ENCODE measurements at places on chromosomes 11 and 22.

- DNase-seq = no peak
These were observed 14.4 kb downstream of the FBLN1 start for GRCh38 chr22:45516923-45517675.

DNA sequence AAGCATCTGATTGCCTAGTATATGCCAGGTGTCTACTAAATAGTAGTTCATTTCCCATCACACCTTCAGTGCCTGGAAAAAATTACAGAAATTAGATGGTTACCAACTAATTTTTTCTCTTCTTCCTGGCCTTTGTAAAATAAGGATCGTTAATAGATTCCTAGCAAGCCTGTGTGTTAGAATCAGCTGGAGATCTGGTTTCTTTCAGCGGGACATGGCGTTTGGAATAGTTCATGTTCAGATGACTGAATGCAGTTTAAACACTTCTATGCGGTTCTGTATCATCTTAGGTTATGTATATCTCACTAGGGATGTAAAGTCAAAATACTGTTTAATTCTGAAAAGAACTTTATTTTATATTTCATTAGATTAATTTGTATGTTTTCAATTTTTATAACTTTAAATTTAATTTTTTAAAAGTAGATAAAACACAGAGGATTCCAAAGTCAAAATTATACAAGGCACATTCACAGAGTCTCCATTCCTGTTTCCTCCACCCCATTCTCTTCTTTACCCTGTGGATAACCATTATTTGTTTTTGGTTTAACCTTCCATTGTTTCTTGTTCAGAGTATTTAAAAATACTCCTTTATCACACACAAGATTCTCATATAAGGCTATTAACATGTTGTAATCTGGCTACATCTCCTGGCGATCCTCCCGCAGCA is 132.8 kb downstream of the ATXN10 start:
- DNase-seq = no peak

DNA sequence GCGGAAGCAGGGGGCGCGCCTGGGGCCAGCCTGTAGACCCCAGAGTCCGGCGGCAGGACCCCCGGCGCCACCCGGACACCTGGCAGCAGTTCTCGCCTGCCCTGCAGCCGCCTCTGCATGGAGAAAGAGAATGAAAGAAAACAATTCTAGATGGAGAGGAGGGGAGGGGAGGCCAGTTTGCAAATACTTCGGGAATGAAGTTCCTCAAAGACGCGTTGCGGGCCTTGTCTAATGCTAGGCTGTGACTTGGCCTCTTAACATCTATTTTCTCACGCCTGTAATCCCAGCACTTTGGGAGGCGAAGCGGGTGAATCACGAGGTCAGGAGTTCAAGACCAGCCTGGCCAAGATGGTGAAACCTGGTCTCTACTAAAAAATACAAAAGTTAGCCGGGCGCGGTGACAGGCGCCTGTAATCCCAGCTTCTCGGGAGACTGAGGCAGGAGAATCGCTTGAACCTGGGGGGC is 2.1 kb upstream of the BARX2 start:
- DNase-seq = no peak

DNA sequence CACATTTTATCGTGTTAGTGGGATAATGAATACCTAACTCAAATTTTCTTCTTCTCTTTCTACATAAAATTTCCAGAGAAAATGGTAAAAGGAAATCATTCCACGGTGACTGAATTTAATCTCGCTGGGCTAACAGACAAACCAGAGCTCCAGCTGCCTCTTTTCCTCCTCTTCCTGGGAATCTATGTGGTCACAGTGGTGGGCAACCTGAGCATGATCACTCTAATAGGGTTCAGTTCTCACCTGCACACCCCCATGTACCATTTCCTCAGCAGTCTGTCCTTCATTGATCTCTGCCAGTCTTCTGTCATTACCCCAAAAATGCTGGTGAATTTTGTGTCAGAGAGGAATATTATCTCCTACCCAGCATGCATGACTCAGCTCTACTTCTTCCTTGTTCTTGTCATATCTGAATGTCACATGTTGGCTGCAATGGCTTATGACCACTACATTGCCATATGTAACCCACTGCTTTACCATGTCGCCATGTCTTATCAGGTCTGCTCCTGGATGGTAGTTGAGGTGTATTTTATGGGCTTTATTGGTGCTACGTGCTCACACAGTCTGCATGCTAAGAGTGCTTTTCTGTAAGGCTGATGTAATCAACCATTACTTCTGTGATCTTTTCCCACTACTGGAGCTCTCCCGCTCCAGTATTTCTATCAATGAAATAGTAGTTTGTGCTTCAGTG is 24.1 kb downstream of the OR10D3 start:
- DNase-seq = no peak

DNA sequence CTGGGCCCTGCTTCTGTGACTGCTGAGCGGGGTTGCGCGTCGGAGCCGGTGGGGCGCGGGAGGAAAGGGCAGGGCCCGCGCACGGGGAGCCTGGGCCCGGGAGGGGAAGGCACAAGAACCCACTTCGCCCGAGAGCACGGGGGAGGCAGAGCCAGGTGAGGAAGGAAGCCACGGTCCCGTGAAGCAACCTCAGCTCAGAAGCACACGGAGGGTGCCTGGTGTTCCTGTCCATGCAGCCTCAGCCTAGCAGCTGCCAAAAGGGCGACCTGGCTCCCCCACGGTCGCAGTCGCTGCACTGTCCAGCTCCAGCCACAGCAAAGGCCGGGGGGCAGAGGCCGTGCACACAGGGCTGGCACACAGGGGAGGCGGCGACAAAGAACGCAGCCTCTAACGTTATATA is 9.3 kb upstream of the CDC42BPG start:
- DNase-seq = no peak

- no peak for DNase-seq
These were observed 159.6 kb downstream of the CTTN start for GRCh38 chr11:70557742-70558485.

DNA sequence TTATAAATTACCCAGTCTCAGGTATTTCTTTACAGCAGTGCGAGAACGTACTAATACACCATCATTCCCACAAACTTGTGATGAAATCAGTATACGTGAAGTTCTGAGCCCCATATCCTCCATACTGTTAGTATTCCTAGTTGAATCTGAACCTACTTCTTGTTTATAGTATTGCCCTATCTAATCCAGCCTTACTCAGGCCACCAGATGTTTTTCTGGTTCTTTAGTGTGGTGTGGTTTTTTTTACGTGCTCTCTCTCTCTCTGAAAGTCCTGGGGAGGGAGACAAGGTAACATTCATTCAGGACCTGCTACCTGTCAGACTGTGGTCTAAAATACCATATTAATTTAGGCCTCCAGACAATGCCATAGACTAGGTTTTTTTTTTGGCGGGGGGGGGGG is 47.6 kb upstream of the TEAD1 start:
- no peak for DNase-seq

All from NCI-H510A treated with DMSO at 0.1 percent for 48 hours (cell line).